ENCODE measurements at places on chromosomes 4 and X.

DNA sequence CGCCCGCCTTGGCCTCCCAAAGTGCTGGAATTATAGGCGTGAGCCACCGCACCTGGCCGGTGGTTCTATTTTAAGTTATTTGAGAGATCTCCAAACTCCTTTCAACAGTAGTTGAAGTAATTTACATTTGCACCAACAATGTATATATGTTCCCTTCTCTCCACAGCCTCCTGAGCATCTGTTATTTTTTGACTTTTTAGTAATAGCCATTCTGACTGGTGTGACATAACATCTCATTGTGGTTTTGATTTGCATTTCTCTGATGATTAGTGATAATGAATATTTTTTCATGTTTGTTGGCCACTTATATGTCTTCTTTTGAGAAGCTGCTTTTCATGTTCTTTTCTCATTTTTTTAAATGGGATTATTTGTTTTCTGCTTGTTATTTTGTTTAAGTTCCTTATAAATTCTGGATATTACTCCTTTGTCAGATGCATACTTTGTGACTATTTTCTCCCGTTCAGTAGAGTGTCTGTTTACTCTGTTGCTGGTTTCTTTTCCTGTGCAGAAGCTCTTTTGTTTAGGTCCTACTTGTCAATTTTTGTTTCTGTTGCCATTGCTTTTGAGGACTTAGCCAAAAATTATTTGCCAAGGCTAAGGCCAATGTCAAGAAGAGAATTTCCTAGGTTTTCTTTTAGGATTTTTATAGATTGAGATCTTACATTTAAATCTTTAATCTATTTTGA lies 213.2 kb downstream of the ARHGAP24 start:
- DNase-seq: no peak

DNA sequence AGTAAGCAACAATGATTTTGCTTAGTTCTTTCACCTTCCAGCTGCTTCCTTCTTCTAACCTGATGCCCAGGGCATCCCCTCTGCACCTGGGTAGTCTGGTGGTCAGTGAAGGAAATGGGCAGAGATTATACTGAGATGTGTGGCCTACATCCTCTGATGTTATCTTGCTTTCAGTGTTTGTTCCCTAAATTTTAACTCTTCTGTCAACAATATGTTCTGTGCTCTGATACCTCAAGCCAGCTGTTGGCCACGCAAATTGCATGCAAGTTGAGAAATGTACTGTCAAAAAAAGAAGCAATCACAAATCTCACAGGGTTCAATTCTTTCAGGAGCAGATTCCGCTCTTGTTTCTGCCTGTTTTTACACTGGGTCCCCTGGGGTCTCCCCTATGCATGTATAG lies 73.8 kb downstream of the FBXW7 start:
- peak; percentile 60 for DNase-seq

GRCh38 chrX:102650903-102651241 lies 411 bp upstream of the GPRASP1 start:
- DNase-seq: no peak

DNA sequence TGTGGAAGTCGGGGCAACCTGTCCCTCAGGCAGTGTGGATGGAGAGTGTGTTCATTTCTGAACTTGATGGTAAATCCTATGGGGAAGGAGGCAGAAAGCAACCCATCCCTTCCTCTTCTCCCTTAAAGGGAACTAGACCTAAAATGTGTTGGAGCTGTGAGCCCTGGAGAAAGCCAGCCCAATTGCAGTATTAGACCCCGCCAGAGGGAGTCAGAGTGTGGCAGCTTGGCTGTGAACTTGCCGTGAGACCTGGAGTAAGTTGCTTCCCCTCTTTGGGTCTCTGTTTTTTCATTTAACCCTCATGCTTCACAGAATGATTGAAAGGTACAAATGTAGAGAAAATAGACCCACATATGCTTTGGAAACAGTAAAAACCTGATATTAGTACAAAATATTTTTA lies 108.7 kb upstream of the PAK3 start:
- no peak for DNase-seq

GRCh38 chr4:68228568-68228967 lies 16.9 kb downstream of the TMPRSS11B start:
- DNase-seq: no peak

DNA sequence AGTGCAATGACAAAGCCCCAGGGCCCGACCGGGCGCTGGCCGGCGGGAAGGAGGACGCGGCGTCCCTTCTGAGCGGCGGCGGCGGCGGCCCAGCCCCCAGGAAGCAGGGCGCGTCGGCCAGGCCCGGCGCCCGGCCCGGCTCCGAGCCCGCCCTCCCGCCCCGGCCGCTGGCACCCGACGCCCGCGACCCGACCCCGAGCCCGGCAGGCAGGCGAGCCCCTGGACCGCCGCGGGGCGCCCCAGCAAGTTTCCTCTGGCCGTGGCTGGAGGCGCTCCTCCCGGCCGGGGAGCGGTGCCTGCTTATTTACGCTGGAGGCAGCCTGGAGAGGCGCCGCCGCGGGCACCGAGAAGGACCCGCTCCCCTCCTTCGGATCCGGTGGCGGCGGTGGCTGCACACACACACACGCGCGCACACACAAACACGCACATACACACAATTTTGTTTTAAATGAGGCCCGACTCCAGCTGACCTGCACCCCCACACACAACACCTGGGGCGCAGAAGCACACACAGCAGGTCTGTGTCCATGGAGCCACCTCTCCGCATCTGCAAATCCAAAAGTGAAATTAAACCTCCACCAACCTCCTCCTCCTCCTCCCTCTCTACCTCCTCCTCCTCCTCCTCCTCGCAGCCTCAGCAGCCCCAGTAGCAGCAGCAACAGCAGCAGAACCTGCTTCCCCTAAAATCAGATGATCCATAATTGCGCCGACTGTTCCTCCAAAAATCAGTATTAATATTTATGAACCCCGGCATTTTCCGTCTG lies 669 bp downstream of the IRF2 start:
- DNase-seq: peak; percentile 58

DNA sequence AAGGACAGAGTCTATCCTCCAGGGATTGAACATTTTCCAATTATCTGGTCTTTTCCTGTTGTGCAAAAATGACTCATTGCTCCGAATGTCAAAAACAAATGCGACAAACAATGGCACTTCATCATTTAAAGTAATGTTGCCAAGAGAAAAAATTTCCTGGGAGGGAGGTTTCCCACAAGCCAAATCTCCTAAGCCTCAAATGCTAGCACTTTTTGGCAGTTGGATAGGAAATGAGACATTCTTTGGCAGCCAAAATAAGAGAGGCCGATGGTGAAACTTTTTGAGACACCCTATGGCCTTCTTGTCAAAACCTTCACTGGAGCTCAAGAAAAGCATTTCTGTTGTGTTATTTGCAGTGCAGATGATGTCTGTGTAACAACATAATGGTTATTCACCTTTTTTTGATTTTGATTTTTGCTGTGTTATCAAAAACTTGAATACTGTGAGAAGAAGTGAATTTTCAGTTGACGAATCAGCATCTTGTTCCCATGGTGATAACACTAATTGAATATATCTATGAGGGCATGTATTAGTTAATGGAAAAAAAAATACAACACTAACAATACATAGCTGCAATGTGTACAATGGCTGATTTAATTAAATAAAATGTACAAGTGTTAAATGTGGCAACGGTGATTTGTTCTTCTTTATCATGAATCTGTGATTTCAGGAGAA lies 333.8 kb downstream of the ANK2 start:
- no peak for DNase-seq

- no peak for DNase-seq
Measured at GRCh38 chr4:139603576-139604410, 47.8 kb upstream of the SETD7 start.

DNA sequence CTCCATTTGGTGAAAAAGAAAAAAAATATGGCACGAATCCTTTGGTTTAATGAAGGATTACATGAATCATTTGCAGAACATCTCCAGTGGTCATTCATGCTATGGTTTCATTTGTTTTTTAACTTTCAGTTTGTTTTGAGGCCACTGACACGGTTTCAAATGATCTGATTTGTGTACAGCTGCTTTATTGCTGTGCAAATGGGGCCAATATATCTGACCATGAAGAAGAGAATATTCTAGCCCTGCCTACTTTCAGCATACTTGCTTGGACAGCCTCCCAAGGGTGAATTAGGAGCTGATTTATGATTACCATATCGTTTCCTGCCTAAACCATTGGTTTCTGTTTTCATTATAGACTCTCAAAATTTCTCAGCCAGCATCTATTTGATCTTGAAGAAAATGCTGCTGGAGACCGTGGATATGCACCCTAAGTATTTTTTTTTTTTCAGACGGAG lies 30.7 kb downstream of the SPARCL1 start:
- DNase-seq: no peak

- no peak for DNase-seq
Measured at GRCh38 chrX:94743478-94743877, 1069.5 kb downstream of the FAM133A start.
